ENCODE measurements at places on chromosomes 4 and X.

DNA sequence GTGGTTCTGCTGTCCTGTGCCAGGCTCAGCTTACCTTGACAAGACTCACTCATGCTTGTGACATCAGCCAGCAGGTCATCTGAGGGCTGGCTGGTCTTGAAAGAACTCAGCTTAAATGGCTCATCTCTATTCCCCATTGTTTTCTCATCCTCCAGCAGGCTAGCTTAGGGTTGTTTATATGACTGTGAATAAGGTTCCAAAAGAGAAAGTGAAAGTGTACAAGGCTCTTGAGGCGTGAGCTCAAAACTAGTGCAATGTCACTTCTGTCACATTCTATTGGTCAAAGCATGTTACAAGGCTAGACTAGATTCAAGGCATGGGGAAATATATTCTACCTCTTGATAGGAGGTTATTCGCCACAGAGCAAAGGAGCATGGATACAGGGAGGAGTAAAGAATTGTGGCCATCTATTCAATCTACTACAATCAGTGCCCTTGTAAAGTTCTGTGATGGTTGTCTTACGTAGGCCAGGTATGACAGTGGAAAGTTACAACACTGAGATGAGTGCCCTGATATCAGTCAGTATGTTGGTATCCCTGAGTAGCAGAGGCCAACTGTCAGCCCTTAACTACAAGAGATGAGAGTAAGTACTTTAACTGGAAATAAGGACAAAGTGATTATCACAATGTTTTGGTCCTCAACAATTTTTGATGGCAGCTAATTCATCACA lies 19.8 kb upstream of the TMLHE start:
- no peak for DNase-seq

- peak; percentile 30 for DNase-seq
Observed at GRCh38 chr4:168440442-168441264, 39.6 kb downstream of the DDX60L start.

GRCh38 chr4:56662782-56663468 lies 18.2 kb downstream of the HOPX start:
- DNase-seq, result no peak

DNA sequence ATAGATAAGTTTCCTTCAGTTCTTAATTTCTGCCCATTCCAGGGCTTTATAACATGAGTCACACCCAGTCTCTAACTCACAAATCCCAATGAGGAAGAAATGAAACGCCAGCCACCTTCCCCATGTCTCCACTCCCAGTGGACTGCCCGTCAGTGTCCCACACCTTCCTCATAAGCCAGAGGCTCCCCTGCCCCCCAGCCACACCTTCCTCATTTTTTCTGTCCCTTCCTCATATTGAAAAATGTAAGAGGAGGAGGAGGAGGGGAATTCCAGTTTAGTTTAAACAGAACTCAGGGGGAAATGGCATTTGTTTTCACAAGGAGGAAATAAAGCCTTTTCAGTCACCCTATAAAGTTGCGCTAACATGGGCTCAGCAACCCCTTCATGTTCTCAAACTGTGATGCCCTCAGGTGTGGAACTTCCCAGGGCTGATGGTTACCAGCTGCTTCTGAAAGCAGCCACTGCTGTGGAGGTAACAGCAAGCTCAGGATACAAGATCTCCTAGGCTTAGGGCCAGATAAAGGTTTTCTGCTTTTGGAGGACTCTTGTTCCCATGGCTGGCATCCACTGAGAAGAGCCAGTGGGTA lies 97.8 kb downstream of the PARM1 start:
- DNase-seq, result no peak

DNA sequence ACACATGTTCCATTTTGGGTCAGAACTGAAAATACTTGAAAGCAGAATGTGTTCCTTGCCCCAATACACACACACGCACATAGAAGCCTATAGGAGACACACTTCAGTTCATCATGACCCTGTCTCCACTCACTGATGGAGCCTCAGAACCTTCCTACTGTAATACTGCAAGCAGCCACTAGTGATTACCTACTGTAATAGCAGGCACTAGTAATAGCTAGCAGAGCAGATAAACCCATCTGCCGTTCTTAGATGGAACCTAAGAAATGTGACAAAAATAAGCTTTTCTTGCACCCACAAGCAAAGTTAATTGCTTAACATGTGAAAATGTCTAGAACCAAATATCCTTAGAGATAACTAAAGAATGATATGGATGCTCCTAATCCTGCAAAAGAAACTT lies 13.6 kb downstream of the AMTN start:
- no peak for DNase-seq

- no peak for DNase-seq
Observed at GRCh38 chr4:123308667-123309066, 87.9 kb upstream of the SPRY1 start.

DNA sequence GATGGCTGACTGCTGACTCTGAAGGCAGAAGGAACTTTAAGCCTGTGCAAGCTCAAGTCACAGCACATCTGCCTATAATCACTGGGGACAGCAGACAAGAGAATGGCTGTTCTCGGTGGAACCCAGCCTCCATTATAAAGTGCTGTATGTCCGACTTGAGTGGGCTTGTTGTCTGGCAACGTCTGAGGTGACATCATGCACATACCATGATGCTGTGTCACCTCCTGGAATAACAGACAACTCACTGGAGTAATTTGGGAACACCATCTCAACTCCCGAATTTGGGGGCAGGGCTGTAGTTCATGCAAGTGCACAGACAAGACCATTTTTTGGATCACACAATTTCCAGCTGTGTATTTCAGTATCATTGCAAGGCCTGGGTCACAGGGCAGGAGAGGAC lies 59.8 kb upstream of the GPM6B start:
- DNase-seq, result no peak

GRCh38 chrX:140431521-140431920 lies 73.3 kb downstream of the SOX3 start:
- no peak for DNase-seq

DNA sequence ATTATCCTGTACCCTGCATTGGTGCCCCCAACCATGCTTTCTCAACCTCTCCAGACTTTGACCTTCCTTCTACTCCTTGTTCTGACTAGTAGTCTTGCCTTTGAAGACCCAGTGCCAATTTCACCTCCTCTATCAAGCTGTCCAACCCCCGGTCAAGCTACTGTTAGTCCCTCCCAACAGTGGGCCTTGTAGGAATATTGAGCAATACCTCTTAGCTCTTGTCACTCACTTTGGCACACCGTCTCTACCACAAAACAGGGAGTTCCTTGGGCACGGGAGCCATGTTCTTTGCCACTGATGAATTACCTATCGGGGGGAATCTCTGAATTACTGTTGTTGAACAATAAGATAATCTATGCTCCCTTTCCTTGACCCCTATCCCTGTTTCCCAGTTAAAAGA lies 25.2 kb downstream of the LAS1L start:
- DNase-seq, result no peak

- DNase-seq, result no peak
Observed at GRCh38 chr4:117793845-117794480, 240.3 kb upstream of the NDST3 start.

- DNase-seq, result no peak
Observed at GRCh38 chrX:43631841-43632240, 24.3 kb upstream of the MAOA start.

DNA sequence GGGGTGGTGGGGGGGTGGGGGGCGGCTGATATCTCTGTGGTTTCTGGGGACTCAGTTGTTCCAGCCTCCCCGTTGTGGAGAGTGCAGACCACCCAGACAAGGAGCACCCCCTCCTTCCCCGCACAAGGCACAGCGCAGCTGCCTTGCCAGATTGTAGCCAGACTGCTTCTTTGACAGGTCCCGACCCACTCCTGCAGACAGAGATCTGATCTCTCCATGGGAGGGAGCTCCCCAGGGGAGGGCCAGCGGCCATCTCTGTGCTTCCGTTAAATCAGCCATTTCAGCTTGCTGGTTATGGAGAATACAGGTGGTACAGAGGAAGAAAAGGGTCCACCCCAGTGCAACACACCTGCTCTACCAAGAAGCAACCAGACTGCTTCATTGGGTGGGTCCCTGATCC lies 80.8 kb downstream of the FGF16 start:
- no peak for DNase-seq

DNA sequence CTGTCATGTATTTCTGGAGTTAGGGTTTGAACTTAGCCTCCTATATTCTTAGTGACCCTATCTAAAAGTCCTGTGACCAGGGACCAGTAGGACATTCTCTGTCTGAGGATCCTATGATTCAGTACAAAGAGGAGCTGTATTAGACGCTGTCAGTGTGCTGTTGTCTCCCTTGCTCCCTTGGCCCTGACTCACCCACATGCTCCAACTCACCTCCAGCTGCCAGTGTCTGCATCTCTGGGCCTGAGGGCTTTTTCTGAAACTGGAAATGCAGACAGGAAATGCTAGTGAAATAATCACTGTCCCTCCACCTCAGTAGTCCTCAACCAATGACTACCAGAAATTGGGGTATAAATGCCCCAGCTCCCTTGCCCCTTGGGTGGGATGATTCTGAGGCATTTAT lies 535.3 kb upstream of the RPS6KA3 start:
- DNase-seq, result no peak

DNA sequence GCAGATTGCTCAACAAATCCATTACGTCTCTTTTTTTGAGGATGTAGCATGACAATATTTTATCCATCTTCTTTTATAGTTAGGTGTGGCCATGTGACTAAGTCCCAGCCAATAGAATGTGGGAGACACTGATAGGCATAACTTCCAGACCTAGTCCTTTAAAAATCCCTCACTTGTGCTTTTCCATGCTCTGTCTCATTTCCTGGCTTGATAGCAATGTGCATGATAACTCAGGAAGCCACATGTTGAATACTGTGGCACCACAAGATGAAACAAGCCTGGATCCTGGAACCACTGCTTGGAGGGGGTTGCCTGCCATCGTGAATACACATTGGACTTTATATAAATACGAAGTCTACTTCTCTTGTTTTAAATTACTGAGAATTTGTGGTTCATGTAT lies 184.0 kb upstream of the NEIL3 start:
- DNase-seq, result no peak

DNA sequence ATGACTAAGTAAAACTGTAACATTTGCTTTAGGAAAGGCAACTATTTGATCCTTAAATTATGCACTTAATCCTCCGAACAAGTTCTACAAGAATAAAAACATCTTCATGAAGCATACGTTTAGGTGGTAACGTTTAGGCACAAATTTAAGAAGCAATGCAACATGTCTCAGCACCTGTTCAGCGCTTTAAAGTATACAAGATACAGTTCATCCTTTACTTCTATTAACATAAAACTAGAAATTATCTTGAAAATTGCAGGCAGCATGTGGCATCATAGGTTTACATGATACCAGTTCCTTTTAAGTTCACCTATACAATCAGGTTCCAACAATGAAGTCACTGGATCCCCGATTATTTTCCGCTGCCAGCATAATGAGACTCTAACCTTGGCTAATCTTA lies 1.5 kb downstream of the PLA2G12A start:
- no peak for DNase-seq

- DNase-seq, result no peak
Observed at GRCh38 chr4:32025851-32026459, 1305.8 kb downstream of the PCDH7 start.

- DNase-seq, result no peak
Observed at GRCh38 chrX:19987856-19988255, 3.0 kb downstream of the BCLAF3 start.

GRCh38 chr4:95534032-95534431 lies 14.7 kb downstream of the UNC5C start:
- DNase-seq, result no peak

- peak; percentile 0 for DNase-seq
Observed at GRCh38 chrX:111511477-111511876, at the start of gene SERTM2. SERTM2 (plus strand) TSS chrX:111511645; CDS start chrX:111518858, 7,213 bp downstream.

DNA sequence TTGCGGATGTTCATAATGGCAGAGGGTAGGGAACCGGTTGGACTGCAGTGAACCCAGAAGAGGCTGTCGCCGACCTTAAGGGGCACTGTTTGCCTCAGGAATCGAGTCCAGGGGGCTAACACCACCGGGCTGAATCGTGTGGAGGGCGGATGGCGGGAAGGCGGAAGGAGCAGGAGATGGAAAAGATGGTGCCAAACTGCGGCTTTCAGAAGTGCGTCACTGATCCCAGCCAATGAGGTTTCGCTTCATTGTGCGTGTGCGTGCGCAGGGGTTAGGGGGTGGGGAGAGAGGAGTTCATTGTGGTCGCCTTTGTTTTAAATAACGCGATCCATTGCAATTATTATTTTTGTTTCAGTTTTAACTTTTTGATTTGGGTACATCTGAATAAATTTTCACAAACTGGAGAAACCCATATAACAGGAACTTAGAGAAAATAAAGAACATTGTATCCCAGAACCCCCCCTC lies at the start of gene NAA11:
Gene NAA11, minus strand, starts transcription at position 198 of the 465 bp plus-strand sequence. Its CDS starts 184 bp downstream, at position 14.
- no peak for DNase-seq

- no peak for DNase-seq
Observed at GRCh38 chr4:8695237-8696219, 103.0 kb downstream of the CPZ start.

GRCh38 chrX:145881175-145881995 lies 63.8 kb downstream of the SLITRK2 start:
- no peak for DNase-seq

DNA sequence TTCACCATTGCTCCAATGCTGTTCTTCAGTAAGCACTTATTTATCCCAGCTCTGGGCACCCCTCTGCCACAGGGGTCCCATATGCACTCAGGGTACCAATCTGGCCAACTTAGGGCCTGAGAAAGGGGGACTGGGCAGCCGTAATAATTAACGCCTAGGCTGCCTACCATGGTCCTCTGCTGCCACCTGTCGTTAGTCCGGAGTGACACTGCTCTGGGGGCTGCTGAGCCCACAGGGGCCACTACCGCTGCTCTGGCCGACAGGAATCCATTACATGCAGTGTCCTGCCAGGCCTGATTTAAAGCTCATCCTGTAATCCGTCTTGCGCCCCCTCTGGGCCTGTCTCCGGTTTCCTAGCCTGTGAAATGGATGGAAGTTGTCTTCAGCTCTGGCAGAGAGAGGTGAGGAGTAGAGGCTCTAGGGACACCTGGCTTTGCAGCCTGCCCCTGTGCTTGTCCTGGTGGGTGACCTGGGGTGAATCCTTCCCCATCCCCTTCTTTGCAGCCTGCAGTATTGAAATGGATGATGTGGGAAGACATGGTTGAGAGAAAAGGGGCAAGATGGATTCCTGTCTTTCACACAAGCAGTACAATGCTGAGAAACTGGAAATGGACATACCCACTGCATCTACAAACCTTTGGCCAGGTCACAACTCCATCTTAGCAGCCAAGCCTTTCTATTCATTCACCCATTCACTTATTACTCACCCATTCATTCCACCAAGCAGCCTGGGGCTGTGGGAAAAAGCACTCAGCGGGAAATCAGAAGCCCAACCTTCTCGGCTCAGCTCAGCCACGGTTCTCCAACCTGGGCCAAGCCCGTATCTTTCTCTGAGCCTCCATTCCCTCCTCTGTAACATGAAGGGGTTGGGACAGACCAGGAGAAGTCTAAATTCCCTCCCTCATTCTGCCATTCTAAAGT lies 116.3 kb upstream of the NALF2 start:
- peak; percentile 22 for DNase-seq

- DNase-seq, result no peak
Observed at GRCh38 chr4:119788349-119789266, 160.0 kb upstream of the PDE5A start.

- DNase-seq, result no peak
Observed at GRCh38 chr4:6087669-6088341, 69.6 kb upstream of the C4orf50 start.

- no peak for DNase-seq
Observed at GRCh38 chr4:4880492-4880891, 21.0 kb downstream of the MSX1 start.
